ENCODE measurements at places on chromosomes 3 and 15.

GRCh38 chr15:64522226-64522823 is 61.9 kb downstream of the ZNF609 start:
- DNase-seq = no peak

DNA sequence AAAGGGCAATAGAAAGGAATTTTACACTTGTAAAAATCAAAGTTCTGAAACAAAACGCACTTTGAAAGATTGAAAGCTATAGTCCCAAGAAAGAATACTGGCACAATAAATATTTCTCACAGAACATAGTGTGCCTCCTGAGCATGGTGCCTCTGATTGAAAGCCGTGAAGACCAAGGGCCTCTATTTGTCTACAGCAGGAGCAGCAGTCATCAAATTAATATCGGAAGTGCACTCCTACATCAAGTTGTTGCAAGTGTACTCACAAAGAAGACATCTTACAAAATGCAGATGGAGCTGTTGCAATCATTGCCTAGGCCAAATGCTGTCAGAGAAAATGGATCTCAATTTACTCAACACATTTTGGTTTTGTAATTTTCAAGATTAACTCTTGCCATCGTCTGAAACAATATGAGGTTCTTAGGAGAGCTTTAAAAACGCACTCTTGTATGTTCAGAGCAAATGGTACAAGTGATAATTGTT is 9.2 kb upstream of the WDR49 start:
- DNase-seq = no peak

DNA sequence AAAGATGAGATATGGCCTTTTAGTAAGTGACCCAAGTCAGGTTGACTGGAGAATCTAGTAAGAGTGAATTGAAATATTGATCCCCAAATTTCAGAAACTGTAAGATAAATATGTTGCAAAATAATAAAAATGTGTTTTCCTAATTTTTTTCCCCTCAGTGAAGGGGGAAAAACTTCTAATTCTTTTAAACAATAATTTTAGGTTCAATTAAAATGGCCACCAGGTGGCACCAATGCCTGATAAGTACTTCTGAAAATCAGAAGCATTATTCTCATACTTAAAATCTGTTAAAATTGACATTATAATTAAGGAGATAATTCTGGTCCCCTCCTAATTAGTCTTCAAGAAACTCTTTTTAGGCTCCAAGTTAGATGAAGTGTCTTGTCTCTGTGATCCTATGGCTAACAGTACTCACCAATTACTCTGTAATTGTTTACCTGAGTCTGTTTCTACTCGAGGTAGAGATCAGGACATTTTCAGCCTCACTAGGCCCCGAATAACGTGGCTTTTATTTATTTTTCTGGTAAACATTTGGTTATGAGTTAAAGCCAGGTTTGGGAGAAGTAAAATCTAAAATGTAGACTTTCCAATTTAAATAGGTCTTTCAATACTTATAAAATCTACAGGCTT is 52.6 kb downstream of the NMD3 start:
- DNase-seq = peak; percentile 45

DNA sequence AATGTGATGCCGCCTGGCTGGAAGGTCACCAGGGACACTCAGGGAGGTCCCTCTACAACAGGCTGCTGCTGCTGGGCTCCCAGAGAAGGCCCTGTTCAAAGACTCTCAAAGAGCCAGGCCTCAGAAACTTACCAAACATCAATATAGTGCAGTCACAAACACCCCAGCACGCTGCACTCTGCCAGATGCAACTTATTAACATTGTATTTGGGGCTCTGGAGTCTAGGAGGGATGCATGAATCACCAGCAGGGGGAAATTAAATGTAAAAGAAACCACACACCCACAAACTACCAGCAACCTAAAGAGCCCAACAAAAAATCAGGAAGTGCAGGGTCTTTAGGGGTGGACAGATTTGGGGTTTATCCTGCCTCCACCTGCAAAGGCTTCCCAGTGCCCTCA is 74.6 kb upstream of the SPATA12 start:
- no peak for DNase-seq

GRCh38 chr3:44721231-44722102 is 8.0 kb upstream of the ZNF501 start:
- no peak for DNase-seq

DNA sequence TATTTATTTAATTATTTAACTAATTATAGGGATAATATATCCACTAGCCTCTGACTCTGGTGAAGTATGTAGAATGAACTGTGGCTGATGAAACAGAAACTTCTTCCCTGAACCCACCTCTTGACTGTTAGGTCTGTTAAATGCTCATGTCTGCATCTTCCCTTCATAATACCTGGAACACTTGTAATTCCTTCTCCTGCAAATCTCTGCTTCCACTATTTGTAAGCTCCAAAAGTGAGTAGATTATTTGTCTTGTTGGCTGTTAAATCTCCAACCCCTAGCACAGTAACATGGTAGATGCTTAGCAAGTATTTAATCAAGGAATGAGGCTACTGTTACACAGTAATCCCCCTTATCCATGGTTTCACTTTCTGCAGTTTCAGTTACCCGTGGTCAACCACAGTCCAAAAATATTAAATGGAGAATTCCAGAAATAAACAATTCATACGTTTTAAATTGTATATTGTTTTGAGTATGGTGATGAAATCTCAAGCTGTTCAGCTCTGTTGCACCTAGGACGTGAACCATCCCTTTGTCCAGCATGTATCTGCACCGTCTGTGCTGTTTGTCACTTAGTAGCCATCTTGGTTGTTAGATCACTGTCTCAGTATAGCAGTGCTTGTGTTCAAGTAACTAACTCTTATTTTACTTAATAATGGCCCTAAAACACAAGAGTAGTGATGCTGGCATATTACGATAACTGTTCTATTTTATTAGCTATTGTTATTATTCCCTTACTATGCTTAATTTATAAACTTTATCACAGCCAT is 5.7 kb downstream of the TTBK2 start:
- DNase-seq = no peak

DNA sequence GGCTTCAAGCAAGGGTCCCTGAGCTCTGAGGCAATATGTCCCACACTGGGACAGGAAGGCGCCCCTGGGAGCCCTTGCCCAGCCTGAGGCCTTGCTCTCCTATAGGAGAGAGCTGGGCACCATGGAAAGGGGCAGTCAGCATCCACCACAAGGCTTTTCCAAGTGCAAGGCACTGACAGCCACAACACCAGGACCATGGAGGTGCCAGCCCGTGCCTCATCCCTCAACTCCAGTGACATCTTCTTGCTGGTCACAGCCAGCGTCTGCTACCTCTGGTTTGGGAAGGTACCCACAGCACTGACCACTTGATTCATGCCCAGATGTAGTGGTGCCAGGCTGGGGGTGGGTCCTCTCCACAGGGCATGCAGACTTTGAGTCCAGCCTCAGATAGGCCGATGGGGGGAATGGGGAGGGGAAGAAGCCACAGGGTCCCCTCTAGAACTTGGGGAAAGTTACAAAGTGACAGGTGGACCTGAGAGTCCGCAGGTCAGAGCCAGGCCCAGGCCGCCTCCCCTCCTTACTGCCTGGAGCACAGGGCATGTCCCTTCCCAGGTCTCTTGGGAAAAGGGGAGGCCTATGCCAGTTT is 11.8 kb downstream of the VILL start:
- DNase-seq = no peak

- no peak for DNase-seq
These were observed 48.0 kb upstream of the MRPL3 start for GRCh38 chr3:131550562-131551465.

- no peak for DNase-seq
These were observed 188.4 kb upstream of the THRB start for GRCh38 chr3:24683090-24683489.

DNA sequence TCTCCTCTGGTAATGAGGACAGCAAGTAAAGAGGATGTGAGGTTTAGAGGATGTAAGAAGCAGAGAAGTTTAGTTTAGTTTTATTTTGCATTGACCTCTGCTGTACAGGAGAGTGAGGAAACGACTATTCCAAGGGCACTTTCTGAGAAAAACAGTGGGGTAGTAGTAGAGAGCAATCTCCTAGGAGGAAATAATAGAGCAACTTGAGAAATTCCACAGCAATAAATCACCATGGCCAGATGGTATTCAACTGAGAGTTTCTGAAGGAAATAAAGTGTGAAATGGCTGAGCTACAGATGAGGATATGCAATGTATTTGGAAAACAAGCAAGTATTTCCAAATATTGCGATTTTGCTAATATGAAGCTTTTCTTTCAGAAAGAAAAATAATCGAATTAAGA is 118.9 kb downstream of the DPH6 start:
- DNase-seq = no peak

DNA sequence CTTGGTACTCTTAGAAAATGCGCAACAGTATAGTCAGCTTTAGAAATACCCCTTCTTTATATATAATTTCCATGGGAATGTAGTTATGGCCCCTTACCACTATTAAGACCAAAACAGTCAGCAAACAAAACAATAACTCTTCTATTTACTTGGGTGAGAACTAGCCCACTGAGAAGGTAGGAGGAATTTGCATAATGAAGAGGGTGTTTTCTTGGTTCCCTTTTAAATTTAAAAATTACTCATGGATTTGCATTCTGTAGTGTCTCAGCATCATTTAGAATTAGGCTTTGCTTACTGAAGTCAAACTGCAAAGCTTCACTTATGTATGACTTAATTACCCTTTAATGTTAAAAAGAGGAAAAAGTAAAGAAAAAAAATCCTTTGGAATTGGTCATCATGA is 350.8 kb downstream of the PTPRG start:
- no peak for DNase-seq

- DNase-seq = no peak
These were observed 12.8 kb downstream of the ATRIP start for GRCh38 chr3:48459331-48459730.

- DNase-seq = no peak
These were observed 15.8 kb downstream of the FAM227B start for GRCh38 chr15:49604625-49605409.

GRCh38 chr3:194598771-194599557 is 34.3 kb downstream of the TMEM44 start:
- DNase-seq = no peak

- no peak for DNase-seq
These were observed 425.1 kb upstream of the ROBO1 start for GRCh38 chr3:80192936-80193335.

- no peak for DNase-seq
These were observed 646.7 kb downstream of the ROBO2 start for GRCh38 chr3:77686560-77686959.

GRCh38 chr15:67049351-67050044 is 15.9 kb upstream of the SMAD3 start:
- no peak for DNase-seq

DNA sequence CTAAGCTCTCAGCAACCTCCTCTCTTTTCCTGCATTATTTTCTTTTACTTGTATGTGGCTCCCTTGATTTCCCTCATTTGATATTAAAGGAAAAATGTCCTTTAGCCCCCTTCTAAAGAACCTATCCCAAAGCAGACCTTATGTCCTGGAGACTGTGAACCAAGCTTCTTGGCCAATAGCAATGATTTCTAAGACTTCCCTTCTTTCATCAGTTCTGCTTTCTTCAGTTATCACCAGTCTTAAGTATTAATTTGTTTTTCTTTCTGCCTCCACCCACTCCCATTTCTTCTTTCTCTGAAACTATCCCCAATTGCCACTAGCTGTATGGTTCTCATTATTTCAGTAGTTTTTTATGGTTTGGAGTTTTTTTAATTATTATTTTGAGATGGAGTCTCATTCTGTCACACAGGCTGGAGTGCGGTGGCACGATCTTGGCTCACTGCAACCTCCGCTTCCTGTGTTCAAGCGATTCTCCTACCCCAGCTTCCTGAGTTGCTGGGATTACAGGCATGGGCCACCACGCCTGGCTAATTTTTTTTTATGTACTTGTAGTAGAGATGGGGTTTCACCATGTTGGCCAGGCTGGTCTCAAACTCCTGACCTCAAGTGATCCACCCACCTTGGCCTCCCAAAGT is 12.1 kb downstream of the TMOD3 start:
- no peak for DNase-seq

DNA sequence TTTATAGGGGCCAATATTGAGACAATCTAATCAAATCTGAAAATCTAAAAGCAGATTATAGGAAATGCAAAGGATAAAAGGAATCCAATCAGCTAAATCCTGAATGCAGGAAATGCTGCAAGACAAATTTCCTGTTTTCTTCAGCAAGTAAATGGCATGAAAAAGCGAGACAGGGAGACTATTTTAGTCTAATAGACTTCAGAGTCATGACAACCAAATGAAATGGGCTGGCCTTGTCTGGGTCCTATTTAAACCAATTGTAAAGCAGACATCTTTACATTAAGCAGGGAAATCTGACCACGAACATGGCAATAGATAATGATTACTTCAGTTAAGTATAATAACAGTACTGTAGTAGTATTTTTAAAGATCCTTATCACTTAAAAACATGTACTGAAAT is 2.1 kb downstream of the DBR1 start:
- no peak for DNase-seq

DNA sequence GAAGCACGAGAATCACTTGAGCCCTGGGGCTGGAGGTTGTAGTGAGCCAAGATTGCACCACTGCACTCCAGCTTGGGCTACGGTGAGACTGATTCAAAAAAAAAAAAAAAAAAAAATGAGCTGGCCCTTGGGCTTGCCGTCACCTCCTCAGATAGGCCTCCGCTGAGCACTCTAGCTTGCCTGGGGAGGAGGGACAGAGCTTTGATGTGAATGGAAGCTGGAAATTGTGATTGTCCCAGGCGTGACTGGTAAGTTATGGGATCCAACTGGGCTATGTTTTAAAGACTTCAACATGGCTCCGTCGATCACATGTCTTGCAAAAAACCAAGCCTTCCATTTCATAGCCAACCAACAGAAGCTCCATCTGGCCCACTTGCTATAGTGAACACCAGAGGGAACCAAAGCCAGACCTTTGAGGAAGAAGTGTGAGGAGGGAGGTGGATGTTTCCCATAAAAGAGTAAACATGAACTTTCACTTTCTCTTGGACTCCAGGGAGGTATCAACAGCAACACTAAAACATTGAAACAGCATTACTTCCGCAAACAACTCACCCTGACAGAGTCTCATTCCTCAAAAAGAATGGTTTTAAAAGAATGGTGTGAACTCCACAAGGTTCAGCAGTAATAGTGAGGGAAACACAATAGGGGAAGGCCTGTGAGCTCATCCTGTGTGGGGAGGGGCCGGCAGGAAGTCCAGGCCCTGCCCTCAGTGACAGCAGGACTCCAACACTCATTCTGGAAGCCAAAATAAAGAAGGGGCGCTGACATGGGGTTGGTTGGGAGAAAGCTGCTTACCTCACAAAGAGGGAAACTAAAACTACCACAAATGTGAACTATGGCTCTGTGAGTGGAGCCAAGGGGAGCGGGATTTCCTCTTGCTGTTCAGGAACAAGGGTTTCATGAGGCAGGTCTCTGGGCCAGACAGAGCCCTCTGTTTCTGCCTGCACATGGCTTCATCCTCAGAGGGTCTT is 59.2 kb upstream of the IL12A start:
- DNase-seq = no peak

DNA sequence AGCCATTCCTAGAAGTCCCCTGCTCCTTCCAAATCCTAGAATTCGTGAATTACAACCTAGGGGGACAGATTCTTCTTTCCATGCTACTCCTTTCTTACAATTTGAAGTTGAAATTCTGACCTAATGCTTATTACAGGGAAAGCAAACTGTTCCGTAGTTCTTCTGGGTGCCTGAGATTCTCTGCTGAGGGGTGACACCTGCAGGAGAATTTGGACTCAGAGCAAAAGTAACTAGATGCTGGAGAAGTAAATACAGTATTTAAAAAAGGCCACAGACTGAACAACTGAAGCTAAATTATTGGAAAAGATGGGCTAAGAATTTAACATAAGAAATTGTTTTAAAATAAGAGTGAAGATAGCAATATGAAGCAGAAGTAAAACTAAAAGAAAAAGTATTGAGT is 37.9 kb downstream of the ACAD9 start:
- no peak for DNase-seq

Data from prostate gland (tissue), 2 donors.